ENCODE measurements at places on chromosomes 3 and 15.

DNA sequence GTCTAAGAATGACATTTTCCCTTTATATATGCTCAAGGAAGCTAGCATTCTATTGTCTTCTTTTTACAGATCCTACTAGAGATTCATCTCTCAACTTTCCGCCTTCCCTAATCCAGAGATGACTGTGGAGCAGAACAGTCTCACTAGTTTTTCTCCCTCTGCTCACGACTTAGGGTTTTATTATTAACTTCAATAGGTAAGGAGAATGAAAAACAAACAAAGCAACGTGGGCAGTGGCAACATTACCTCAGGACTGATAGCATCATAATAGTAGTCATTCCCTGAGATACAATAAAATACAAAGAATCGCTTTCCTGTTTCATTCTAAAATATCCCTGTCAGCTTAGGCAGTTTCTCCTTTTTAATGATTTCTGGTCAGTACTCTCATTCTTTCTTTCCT is 154.3 kb upstream of the PLAAT1 start:
- DNase-seq, result no peak

DNA sequence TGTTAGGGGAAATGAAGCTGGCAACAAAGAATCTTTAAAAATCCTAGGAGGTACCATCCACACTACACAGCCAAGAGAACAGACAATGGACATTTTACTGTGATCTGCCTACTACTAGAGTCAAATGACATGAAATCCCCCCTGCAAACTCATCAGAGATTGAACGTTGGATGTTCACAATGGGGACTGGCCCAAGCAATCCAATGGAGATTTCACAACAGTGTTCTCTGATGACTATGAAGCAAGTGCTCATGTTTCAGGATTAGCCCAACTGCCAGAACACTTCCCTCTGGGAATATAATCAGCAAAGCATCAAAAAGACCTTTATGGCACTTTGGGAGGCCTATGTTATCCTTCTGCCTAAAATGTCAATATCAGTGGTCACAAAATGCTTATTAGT is 97.8 kb downstream of the IGSF11 start:
- no peak for DNase-seq

- DNase-seq, result no peak
Observed at GRCh38 chr15:62766599-62766998, 275.9 kb upstream of the TPM1 start.

- DNase-seq, result no peak
Observed at GRCh38 chr3:13277196-13277813, 142.8 kb downstream of the NUP210 start.

Measured in stimulated activated CD4-positive, alpha-beta T cell treated with anti-CD3 and anti-CD28 coated beads, Interleukin-12 subunit alpha, Interleukin-12 subunit beta, amount 100 ng/mL, for 24 hours (primary cell).